ENCODE measurements at places on chromosomes 4 and X.

- DNase-seq = no peak
Observed at GRCh38 chr4:94536049-94536448, 84.3 kb downstream of the PDLIM5 start.

DNA sequence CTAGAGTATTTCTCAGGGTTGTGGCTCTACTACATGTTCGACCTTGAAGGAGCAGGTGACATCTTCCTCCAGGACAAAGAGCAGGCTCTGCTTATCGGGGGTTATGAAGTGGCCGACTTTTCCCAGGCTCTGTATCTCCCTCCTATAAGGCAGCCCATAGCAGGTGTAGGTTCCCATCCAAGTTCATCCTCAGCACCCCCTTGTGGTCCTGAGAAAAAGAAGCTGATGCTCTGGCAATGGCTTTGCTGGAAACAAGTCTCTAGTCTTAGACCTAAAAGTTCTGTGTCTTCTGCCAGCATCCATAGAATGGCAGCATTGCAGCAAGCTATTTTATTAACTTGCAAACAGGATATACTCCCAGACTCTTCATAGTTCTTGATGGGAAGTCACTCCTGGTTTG, 836.6 kb upstream of the PRKX start:
- no peak for DNase-seq

DNA sequence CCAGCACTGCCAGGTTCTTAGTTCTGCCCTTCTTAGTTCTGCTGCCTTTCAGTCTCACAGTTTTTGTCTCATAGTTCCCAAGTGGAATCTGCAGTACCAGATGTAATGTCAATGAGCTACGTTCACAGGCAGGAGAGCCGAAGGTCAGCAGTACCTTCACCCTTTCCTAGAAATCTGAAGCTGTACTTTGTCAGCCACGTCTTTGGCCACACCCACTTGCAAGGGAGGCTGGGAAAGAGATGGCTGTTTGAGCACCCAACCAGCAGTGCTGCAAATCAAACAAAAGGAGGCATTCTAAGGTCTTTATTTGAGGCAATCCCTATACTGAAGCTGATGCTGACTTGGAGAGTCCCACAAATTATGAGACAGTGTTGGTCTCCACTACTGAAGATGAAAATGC, 199.1 kb upstream of the NPY2R start:
- no peak for DNase-seq

DNA sequence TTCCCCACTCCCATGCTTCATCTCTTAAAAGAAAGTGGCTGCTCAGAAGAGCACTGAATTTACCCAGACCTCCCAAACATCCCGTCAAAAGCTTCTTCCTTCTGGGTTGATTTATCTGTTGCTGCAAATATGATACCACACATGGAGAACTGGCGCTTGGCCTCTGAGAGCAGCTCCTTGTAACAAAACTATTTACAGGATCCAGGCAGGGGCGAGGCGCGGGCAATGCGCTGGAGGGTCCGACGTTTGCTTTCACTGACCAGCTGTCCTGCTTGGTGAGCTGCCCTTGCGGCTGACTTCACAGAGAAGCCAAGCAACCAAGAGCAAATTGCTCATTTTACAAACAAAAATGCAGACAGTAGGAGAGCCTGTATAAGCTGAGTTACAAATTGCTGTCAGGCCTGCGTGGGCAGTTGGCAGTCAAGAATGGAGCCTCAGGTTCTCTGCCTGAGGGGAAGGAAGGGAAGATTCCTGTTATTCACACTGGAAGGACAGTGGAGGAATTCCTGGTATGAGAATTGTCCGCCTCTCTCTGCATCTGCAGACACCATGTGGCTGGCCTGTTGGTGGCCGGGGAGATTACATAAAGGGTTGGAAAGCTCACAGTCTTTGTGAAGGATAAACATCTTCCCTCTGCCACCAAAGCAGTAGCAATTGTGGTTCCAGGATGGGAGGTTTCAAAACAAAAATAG, 192.2 kb upstream of the LEF1 start:
- no peak for DNase-seq

DNA sequence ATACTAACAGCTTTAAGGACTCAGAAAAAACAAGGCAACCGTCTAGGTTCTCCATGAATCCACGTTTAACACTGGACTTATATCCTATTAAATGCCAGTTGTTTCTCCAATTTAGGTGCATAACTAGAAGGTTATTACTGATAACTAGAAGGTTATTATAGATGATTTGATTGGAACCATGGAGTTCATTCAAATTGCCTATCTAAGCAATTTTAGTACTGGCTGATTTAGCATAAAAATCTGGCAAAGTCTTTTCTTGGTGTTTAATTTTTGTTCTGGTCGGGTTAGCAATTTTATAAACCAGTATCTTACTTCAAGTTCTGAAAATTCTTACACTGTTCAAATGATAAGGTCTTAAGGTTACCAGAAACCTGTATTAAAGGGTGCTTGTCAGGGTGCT, 672.8 kb upstream of the GNPDA2 start:
- DNase-seq = no peak

DNA sequence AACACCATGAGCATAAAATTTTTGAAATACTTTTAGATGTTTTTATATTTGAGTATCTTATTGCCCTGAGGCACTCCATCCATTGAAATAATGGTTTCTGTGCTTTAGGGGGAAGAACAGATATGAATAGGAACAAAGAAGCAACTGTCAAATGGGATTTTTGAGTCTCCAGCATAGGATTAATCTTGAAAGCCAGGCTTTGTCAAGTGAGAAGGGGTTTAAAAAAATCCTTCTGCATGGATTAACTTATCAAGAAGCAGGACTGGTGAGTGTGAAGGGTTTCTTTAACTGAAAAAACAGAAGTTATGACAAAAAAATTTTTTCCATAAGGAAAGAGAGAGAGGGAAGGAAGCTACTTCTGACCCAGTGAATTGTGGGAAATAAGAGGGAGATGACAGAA, 7.6 kb upstream of the NUDT9 start:
- DNase-seq = no peak

- no peak for DNase-seq
Observed at GRCh38 chr4:151524610-151525009, 115.6 kb downstream of the FHIP1A start.

DNA sequence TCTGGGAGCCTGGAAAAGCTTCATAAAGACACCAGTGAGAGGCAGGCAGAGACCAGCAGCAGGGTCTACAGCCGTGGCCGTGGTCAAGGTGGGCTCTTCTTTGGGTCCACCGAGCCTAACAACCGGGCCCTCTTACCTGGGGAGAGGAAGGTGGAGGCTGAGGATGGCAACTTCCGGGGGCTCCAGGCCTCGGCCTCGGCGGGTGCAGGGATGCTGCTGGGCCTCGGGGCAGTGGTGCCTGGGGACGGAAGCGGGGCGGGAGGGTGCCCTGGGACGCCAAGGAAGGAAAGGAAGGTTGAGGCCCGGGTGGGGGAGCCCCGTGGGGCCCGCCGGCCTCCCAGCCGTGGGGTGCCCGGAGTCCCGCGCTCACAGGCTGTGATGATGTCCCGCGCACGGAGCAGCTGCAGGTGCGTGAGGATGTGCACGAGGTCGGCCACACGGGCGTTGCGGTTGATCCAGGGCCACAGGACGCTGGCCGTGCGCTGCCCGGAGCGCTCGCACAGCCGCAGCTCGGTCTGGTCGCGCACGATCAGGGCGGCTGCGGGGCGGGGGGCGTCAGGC, 561 bp downstream of the IRAK1 start:
- DNase-seq = peak; percentile 12
